ENCODE measurements at places on chromosomes 3 and 15.
A peak's percentile ranks its signal among the peaks of the same experiment; 100 is the strongest.

- no peak for DNase-seq
These were observed 203.7 kb upstream of the CFAP20DC start for GRCh38 chr3:59253523-59253922.

DNA sequence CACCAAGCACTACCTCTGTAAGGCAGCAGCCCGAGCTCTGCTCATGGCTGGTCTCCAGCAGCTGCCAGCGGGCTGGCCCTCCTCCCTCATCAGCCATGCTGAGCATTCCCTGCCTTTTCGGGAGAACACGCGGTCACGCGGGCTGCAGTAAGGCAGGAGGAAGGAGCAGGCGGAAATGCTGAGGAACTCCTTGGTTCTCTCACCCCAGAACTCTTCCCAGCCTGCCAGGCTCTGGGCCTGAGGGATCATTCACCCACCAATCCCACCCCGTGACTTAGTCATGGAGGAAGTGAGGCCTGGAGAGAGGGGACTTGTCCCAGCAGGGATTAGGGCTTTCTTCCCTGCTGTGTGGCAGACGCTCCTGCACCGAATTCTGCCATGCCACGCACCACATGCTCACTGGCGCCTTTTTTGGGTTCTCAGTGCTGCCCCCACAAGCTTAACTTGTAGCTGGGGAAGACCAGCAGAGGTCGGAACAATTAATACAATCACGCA lies 42.9 kb upstream of the RPL32 start:
- DNase-seq = no peak

GRCh38 chr3:188282871-188283270 lies 128.9 kb downstream of the LPP start:
- no peak for DNase-seq

DNA sequence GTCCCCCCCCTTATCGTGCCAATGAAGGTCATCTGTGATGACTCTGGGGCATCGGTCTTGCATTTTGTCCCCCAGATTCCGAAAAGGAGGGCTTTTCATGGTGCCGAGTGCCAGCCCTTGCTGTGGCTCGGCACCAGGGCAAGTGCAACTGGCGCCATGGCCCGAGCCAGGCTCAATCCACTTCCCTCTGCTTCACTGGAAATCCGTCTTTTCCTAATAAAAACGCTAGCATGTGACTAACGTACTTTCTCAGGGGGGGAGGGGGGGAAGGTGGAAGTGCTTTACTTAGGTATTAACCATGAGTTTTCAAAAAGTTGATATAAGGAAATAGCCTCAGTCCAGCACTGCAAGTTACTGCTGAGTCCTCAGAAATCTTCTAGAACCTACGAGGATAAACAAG lies 20.5 kb downstream of the TRPM1 start:
- no peak for DNase-seq

GRCh38 chr15:88385078-88385700 lies 82.0 kb downstream of the MRPL46 start:
- DNase-seq = no peak

- no peak for DNase-seq
These were observed 123.0 kb downstream of the FAM43A start for GRCh38 chr3:194808640-194809097.

- peak; percentile 24 for DNase-seq
These were observed 17.2 kb downstream of the IMPG2 start for GRCh38 chr3:101303089-101303731.

GRCh38 chr15:38197553-38197952 lies 55.1 kb upstream of the SPRED1 start:
- DNase-seq = no peak

GRCh38 chr3:107643038-107643883 lies 120.5 kb downstream of the BBX start:
- no peak for DNase-seq
